ENCODE measurements at places on chromosomes 3 and 15.

DNA sequence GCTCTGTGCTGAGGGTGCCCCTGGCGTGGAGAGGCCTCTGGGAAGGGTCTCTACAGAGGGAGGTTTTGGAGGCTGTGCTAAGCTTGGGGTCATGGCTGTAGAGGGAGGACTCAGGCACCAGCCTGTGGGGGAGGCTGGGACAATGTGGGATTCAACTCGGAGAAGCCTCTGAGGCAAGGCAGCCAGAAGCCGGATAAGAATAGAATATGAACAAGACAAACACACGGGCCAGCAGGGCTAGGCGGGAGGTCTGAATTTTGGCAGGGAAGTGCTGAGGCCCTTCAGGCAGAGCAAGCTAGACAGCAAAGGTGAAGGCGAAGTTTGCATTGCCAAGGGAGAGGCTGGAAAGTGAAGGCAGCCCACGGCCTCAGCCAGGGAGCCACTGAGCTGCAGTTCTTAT, 612.1 kb upstream of the NR2F2 start:
- no peak for DNase-seq

DNA sequence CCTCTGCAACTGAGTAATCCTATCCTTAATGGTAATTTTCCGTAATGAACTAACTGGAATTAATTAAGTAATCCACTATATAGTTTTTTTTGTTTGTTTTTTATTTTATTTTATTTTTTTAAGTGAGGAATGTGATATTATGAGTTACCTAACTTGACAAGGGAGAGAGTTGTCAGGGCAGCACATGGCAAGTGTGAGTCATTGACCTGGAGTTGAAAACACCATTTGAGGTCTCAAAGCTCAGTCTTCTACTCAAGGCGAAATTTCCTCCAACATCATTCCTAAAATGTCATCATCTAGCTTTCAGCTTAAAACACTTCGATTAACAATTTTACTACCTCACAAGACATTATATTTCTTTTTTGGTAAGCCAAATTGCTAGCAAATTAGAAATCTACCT, 87.8 kb downstream of the NECTIN3 start:
- DNase-seq: no peak

- DNase-seq: no peak
These were observed 218.1 kb downstream of the ADAMTSL3 start for GRCh38 chr15:83871808-83872559.

DNA sequence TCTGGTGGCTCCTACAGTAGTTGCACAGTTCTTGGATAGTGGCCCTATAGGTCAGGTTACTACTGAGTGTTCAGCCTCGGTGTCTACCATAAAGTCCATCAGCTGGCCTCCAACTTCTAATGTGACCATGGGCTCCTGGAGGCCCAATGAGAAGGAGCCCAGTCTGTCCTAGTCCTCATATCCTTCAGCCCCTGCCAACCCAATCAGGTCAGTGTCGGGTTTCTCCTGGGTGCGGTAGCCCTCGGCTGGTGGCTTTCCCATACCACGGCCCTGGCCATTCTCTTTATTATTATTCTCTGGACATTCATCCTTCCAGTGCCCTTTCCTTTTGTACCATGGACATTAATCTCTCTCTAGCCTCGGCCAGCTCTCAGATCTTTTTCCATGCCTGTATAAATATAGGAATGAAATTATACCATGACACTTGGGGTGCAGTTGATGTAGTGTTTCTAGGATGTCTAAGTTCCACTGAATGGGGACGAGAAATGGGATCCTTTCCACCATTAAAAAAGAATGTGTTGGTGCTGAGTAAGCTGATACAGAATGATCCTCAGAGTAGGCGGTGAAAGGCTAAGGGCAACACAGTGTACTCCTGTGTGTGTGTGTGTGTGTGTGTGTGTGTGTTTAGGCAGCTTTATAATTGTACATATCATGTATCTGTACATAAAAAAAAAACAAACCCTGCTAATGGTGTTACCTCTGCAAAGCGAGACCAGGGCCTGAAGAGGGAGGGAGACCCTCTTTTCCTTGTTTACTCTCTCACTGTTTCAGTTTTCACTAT, 19.3 kb upstream of the NOX5 start:
- no peak for DNase-seq

All from CD4-positive, alpha-beta T cell treated with Interleukin-6 for 4 hours (primary cell).